ENCODE measurements at places on chromosomes 5 and 9.

- DNase-seq: no peak
Measured at GRCh38 chr5:83340511-83340918, 131.0 kb upstream of the VCAN start.

DNA sequence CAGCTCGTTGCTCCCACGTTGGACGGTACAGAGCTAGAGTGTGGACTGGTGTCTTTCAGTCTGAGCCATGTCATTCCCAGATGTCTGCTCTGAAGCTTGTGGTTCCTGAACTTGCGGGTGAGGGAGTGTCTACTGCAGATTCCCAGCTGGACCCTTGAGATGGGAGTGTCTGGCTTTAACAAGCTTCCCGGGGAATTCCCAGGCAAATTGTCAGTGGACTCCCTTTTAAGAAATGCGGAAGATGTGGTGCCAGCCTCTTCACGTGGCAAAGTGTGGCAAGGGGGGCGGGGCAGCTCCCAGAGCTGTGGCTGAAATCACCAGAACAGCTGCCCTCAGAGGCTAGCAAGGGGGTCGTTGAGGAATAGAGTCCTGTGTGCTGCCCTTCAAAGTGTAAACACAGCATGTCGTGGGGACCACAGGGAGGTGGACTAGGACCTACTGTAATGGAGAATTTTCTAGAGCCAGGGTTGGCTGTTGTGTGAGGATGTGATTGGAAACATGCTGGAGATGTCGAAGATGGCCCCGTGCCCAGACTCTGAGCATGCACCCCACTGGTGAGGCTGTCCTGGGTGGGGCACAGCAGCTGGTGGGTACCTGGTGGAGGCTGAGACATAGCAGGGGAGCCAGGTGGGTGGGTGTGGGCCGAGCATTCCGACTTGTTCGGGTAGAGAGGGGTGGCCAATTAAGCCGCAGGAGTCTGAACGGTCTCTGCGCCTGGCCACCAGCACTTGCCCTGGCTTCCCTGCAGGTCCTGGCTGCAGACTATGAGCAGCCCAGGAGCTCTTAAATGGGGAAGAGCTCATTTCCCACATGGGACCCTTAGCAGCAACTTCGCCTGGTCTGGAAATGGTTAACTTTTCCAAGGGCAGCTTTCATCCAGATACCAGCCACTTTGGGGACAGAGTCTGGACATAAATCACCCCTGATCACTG, 37.4 kb downstream of the PRRX2 start:
- peak; percentile 72 for DNase-seq

DNA sequence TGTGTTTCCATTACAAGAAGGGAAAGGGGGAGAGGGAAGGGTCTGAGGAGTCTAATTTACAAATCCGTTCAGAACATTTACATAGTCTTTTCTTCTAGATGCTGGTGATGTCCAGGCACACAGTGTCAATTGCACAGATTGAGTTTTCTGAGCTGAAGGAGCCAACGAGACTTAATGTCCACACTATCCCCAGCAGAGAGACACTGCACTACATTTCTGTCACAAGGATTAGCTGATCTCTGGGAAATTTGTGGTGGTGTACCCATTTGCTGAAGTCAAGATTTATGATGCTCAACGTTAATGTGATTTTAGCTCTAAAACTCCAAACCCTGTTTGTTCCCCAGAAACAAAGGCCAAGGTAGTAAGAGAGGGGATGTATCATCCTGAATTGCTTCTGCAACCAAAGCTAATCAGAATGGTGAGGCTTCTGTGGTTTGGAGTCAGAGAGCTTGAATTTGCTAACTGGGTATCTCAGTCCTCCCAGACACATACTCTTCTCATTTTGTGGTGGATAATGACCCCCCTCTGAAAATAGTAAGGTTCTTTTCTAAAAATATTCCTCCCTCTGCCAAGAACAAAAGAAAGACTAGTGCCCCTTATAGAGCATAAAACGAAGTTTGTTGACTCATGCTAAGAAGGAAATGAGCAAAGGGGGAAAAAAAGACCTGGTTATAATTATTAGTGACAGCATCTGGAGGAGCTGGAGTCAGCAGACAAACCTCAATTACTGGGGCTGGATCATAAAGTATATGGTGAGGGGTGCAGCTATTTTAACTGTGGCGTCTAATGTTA, 416.9 kb downstream of the PSAT1 start:
- DNase-seq: peak; percentile 88

- no peak for DNase-seq
Measured at GRCh38 chr9:79014929-79015699, 556.7 kb upstream of the TLE4 start.

- no peak for DNase-seq
Measured at GRCh38 chr9:32419921-32420320, 35.5 kb downstream of the ACO1 start.

- no peak for DNase-seq
Measured at GRCh38 chr9:93601063-93601462, 24.7 kb downstream of the PHF2 start.

DNA sequence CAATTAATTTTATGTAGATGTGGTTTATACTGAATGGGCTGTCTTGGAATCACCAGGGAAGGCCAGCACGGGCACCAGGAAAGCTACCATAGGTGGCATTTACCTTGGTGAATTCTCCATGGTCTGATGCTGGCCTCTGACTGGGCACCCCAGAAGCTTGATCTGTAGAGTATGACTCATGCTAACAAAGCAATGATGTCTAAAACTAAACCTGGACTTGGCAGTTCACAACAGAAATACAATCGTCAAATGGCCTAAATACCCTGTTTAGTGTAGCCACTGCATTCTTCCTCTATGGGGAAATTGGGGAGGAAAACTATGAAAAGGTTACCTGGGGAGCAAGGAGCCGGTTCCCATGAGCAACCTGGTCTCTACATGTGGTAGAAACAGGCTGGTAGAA, 98.0 kb downstream of the ATPSCKMT start:
- no peak for DNase-seq

DNA sequence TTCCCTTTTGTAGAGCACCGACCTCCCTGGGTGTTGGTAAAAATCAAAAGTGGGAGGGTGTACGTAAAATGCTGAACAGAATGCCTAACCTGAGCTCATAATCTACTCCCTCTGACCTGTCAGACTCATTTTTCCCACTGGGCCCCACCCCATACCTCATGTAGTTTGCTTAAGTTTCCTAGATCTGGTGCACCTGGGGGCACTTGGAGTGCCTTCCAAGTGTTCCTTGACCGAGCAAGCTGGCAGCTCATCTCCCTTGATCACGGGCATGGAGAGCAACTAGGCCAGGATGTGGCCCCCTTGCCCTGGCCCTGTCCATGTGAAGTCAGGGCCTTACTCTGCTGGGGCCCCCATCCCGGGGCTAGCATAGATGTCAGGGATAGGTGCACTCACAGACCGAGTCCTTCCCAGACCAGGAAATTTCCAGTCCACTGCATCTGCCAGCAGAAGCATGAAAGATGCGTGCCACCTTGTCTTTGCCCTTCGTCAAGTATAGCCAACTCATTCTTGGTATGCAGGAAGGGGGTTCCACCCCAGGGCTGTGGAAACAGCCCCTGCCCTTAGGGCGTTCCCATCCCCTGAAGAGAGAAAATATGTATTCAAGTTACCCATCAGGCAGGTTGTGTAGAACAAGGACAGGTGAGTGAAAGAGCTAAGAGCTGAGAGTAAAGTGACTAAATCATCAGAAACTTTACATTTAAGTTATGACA, 41.9 kb downstream of the SLC22A5 start:
- no peak for DNase-seq

DNA sequence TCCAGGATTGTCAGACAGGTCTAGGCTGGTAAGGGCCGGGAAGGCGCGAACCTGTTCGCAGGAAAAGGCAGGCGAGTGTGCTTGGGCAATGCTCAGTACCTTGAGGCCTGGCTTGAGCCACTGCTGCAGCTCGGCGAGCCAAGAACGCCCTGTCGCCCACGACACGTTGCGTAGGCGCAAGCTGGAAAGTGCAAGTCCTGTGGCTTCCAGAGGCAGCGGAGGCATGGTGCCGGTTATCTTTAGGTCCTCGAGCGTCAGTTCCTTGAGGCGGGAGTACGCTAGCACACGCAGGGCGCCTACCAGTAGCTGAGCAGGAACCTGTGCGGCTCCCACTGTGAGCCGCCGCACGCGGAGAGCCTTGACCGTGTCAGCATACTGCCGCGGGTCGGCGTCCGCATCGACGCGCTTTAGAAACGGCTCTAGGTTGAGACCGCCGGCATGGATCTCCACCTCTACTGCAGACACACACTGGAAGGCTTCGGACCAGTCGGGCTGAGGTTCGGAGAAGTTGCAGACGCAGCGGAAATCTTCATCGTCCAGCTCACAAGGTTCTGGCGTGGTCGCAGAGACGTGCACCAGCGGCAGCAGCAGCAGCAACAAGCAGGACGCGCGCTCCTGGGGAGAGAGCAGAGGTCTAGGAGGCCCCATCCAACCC, 482 bp downstream of the CD14 start:
- DNase-seq: no peak

- DNase-seq: no peak
Measured at GRCh38 chr5:142421621-142422397, 97.0 kb upstream of the SPRY4 start.

- DNase-seq: no peak
Measured at GRCh38 chr5:420632-421286, 22.2 kb upstream of the EXOC3 start.

DNA sequence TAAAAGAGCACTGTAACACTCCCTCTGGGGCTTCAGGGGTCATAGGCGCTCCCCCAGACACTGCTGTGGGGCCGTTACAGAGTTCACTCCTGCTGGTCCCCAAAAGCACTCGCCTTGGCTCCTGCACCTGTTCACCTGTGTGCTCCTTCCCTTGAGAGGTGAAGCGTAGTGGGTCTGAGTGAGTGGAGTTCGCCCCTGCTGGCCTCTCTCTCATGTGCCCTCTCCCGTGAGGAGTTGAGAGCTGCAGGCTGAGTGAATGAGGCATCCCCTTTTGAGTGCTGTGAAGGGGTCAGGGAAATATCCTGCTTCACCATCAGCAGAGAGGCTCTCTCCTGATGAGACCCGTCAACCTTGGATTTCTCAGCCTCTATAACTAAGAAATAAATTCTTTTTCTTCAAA, 134.6 kb upstream of the TUT7 start:
- no peak for DNase-seq

DNA sequence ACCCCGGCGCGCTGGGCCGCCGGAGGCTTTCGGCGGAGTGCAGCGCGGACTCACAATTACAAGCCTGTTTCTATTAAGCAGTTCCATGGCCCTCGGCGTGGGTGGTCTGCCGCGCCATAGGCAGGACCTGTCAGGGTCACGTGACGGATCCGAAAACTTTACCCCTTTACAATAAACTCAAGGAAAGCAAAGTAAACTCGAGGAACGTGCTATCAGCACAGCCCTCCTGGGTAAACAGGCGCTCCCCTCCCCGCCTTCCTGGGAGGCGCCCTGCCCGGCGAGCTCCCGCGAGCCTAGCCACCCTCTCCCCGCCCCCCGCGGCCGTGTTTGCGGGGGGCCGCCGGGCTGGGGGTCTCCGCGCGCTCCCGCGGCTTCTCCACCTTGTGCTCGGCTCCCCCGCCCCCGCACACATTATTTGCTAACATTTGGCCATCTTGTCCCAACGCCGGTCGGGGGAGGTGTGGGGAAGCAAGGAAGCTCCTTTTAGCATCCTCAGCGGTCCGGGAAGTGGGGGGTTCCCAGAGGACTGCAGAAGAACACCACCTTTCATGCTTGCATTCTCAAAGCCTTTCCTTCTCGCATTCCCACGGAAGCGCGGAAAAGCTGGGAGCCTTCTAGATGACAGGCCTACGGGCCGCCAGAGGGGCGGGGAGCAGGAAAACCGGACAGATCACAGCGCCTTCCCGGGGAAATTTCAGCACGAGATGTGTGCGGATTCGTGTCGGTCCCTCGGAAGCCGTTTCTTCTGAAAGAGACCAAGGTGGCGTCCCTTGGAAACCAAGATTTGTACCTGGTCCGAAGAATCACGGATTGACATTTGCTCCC, at the start of gene PTCH1:
TSS of gene PTCH1 (minus strand) at position 238 of the 825 bp plus-strand sequence.
- no peak for DNase-seq

DNA sequence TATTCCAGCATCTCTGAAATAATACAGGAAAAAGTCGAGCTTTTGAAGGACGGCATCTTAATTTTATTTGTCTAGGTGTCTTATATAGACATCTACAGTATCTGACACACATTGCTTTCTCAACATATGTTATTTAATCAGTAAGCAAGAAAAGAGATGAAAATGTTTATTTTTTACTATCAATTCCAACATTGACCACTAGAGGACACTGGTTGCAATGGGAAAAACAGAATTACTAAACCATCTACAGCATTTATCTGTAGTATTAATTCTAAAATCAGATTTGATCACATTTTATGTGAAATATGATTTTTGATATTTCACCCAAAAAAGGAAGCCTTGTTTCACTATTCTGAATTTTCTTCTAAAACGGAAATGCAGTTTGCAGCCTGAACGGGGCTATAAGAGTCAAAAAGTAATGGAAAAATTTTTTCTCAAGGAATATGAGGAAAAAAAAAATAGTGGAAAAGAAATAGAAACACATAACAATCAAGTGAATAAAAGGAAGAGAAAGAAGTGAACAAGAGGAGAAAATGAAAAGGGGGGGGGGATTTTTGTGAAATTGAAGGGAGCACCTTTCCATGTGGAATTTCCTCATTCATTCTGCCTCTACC, 98.6 kb downstream of the OSTF1 start:
- DNase-seq: no peak

GRCh38 chr9:69452110-69452782, 127.2 kb downstream of the ENTREP1 start:
- DNase-seq: no peak

GRCh38 chr5:39794513-39795210, 369.9 kb upstream of the DAB2 start:
- peak; percentile 63 for DNase-seq

DNA sequence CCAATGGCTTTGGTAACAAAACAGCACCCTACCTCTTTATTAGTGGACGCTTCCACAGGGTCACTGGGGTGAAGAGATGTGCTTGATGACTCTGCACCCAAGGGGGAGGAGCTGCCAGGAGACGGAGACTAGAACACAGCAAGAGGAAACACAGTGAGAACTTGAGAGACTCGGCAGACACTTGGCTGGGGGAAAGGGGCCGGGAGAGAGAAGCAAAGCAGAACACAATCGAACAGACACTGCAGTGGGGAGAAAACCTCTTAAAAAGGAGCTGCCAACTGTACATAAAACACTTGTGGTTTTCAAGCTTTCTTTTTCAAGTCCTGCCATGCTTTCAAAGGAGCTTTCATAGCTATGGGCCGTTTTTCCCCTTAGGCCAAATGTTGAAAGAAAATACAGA, 151.0 kb downstream of the ENTREP1 start:
- no peak for DNase-seq

DNA sequence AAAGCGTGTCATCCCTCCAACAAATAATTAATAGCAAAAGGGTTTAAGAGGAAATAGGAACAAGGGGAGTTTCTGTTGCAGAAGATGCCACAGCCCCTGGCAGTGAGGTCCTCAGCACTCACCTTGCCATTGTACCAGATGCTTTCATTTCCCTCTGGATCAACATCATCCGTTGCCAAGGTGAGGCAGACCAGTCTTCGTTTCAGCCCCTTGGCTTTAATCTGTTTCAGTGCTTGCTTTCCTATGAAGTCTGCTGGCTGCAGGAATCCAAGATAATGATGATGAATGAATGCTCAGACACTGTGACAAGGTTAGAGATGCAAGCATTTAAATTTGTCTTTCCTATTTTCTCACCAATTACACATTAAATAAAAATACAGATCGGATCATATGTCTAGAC, 20.0 kb upstream of the ARSB start:
- DNase-seq: no peak

- no peak for DNase-seq
Measured at GRCh38 chr5:95841914-95842812, 19.6 kb upstream of the GLRX start.

All from fibroblast of skin of left quadriceps (primary cell).